ENCODE measurements at places on chromosomes 3 and 15.

DNA sequence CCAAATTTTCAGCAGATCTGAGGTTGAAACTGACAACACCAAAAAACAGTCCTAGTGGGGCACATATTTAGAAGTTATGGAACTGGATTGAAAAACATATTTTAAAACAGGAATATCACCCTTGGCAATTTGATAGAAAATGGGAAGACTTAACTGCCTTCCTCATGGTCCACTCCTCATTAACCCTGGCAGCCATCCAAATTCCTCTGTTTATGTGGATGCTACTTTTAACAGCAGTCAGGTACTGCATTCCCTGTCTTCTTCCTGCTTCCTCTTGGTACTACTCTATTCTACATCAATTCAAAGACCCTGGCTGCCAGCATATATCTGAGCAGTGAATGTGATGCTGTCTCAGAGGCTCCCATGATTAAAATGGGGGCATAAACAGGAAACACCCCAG is 54.3 kb downstream of the PDE8A start:
- no peak for DNase-seq

DNA sequence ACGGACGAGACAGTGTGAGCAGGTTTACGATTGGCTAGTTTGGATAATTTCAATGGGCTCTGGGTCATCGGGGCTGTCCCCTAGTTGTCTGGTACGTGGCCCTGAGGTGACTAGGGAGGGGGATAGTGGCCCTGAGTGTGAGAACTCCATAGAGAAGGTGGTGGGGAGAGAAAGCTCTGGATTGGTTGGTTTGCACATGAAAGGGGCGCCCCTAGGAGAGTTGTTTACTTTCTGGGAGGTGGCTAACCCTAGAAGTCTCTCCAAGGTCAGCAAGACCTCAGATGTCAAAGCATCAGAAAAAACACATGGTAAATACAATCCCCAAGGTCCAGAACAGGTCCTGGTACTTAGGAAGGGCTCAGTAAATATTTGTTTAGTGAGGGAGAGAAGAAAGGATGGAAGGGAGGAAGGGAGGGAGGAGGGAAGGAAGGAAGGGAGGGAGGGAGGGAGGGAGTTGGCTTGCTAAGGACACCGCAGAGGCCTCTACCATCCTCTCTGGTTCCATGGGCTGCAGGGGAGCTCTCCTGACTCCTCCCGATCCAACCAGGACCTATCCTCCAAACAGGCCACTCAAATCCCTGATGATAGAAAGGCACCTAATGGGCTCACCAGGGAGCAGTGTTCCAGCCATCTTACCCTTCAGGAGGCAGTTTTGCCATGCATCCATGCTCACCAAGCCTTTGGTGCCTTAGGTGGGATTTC is 3.0 kb upstream of the TRH start:
- DNase-seq = no peak

DNA sequence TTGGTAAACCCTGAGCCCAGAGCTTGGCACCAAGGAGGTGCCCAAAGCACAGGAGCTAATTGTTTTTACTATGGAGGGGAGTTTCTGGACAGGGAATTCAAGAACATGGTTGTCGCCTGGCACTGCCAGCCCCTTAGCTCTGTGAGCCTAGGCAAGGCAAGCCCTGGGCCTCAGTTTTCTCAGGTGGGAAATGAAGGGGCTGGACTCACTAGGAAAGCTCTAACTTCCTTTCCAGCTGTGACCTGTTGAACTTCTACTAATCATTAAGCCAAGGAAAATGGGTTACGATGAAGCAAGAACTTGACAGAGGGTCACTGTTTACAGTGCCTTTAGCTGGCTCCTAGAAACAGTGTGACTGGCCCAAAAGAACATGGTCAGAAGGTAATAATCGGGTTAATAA is 277.2 kb downstream of the SHQ1 start:
- DNase-seq = no peak

DNA sequence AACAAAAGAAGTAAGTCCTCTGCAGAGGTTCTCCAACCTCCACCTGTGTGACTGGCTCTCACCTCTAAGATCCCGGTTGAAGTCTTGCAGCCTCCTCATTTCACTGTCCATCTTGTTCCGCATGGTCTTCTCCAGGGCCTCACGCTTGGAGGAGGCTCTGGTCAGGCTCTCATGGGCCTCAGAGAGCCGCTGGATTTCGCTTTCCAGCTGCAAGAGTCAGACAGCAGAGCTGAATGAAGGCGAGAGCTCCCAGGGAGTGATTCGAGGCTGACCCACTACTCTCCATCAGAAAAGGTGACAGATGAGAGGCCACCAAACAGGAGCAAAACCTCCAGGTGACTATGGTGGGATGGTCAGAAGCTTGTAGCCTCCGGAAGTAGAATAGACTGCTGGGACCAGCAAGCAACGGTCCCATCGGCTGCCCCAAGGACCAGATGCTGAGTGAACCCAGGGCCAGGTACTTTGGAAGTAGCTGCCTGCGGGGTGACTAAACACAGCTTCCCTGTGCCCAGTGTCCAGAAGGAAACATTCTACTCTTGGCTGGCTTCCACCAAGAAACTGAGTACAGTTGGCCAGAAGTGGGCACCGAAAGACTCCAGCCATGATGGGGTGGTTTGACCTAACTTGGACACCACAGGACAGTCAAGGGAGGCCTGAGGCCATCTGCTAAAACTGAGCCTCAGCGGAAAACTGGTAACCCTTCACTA is 7.9 kb downstream of the AMOTL2 start:
- no peak for DNase-seq

GRCh38 chr3:159497361-159497760 is 491.3 kb upstream of the IL12A start:
- no peak for DNase-seq

Measured in NCI-H1092 (cell line).